Uterus (tissue), 4 donors: ENCODE measurements at places on chromosomes 5 and 9. TPM values are rescaled to one million over a fixed set of nuclear protein-coding genes. Genes with fewer than 3 reads are reported as not detected.

Gene ZNG1A
- 45.3 TPM for total RNA-seq

Gene EIF4E1B
- not detected for total RNA-seq

Gene PIK3R1
- 101 TPM for total RNA-seq

Gene OSMR
- 27.2 TPM for total RNA-seq

Gene SPINK4
- not detected for total RNA-seq

Gene OR2V2
- total RNA-seq, result not detected

Gene ZNF782
- 9.2 TPM for total RNA-seq

Gene NOTCH1
- total RNA-seq, result 26.4 TPM

Gene MZB1
- 1.3 TPM for total RNA-seq

Gene PIP5K1B
- 5.6 TPM for total RNA-seq

Gene ABCA1
- 43.3 TPM for total RNA-seq

Gene THBS4
- total RNA-seq, result 4.7 TPM

Gene FTMT
- not detected for total RNA-seq

Gene OR5C1
- not detected for total RNA-seq

Gene SLC34A3
- not detected for total RNA-seq

Gene CRB2
- total RNA-seq, result 19.4 TPM

Gene ARHGEF39
- 2.4 TPM for total RNA-seq
